ENCODE measurements at places on chromosomes 3 and 15.

DNA sequence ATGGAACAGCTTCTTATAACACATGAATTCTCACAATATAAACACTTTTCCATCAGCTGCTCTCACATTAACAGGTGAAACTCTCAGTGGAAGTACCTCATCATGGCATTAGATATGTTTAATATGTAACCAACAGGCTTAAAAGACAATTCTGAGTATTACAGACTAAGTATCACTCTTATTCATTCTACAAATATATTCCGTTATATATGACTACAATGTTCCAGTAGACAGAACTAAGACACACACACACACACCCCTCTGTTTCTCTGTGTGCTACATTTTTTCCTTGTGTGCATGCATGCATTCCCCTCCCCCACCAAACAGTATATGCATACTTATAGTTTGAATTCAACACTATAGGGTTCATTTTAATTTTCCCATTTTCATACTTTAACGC lies 32.4 kb downstream of the MRPL3 start:
- DNase-seq: no peak

DNA sequence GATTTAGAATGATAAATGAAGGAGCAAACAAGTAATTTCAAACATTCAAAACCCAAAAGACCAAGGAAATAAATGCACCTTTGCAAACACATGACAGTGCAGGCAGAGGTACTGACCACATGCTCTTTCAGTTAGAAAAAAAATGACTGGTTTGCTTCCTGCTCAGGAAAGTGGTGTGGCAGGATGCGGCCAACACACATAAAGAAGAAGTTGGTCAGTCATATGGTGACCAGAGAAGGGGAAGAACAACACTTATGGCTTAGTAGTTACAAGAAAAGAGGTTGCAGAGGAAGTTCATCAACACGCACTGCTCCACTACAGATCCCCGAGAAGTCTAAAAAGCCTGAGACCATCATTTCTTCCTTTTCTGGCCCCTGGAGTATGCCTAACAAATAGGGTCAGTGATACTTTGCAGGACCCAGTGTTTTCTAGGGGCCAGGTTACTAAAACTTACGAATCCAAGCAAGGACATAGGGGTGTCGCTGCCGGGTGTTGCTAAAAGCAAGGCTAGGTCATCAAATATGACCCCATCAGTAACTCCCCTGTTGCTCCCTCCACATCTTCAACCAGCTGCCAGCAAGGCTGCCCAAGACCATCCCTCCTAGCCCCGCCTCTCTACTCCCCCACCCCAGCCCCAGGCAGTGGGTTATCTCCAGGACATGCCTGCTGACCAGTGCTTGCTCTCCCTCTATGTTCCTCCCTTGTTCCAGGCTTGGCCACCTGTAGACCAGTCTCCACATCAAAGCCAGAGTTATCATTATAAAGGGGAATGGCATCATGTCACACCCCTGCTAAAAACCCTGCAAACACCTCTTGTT lies 11.2 kb downstream of the ATP8B4 start:
- DNase-seq: no peak

DNA sequence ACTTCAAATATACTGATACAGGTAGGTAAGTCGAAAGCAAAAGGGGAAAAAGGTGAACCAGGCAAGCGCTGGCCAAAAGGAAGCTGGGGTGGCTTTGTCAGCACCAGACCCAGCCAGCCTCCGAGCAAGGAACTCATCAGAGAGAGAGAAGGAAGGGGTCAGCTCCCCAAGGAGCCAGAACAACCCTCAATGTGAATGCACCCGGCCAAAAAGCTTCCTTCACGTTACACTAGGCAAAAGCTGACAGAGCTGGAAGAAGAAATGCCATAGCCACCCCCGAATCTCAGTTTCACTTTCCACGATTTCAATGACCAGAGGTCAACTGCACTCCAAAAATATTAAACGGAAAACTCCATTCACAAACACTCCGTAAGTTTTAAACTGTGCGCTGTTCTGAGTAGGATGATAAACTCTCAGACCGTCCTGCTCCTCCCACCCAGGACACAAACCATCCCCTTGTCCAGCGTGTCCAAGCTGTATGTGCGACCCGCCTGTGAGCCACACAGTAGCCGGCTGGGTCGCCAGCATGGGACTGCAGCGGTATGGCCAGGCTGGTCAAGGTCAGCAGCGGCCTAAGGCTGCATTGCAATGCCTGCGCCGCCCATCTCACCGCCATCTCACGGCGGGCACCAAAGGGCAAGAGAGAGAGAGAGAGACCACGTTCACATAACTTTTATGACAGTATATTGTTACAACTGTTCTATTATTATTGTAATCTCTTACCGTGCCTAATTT lies 29.7 kb downstream of the CYFIP1 start:
- no peak for DNase-seq

DNA sequence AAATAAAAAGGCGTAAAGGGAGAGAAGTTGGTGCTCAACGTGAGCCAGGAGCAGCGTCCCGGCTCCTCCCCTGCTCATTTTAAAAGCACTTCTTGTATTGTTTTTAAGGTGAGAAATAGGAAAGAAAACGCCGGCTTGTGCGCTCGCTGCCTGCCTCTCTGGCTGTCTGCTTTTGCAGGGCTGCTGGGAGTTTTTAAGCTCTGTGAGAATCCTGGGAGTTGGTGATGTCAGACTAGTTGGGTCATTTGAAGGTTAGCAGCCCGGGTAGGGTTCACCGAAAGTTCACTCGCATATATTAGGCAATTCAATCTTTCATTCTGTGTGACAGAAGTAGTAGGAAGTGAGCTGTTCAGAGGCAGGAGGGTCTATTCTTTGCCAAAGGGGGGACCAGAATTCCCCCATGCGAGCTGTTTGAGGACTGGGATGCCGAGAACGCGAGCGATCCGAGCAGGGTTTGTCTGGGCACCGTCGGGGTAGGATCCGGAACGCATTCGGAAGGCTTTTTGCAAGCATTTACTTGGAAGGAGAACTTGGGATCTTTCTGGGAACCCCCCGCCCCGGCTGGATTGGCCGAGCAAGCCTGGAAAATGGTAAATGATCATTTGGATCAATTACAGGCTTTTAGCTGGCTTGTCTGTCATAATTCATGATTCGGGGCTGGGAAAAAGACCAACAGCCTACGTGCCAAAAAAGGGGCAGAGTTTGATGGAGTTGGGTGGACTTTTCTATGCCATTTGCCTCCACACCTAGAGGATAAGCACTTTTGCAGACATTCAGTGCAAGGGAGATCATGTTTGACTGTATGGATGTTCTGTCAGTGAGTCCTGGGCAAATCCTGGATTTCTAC lies at the start of gene RARB:
RARB (plus strand) TSS at position 322 of the 847 bp plus-strand sequence; CDS start at position 791, 469 bp downstream.
- peak; percentile 86 for DNase-seq

- peak; percentile 60 for DNase-seq
Observed at GRCh38 chr3:39809995-39810595, 686 bp downstream of the MYRIP start.

- no peak for DNase-seq
Observed at GRCh38 chr3:40310705-40311104, 1.2 kb downstream of the EIF1B start.

GRCh38 chr15:92627014-92627413 lies 28.6 kb downstream of the FAM174B start:
- no peak for DNase-seq
